ENCODE measurements at places on chromosomes 5 and 9.

GRCh38 chr5:173679909-173680630, 63.6 kb upstream of the BOD1 start:
- no peak for DNase-seq

DNA sequence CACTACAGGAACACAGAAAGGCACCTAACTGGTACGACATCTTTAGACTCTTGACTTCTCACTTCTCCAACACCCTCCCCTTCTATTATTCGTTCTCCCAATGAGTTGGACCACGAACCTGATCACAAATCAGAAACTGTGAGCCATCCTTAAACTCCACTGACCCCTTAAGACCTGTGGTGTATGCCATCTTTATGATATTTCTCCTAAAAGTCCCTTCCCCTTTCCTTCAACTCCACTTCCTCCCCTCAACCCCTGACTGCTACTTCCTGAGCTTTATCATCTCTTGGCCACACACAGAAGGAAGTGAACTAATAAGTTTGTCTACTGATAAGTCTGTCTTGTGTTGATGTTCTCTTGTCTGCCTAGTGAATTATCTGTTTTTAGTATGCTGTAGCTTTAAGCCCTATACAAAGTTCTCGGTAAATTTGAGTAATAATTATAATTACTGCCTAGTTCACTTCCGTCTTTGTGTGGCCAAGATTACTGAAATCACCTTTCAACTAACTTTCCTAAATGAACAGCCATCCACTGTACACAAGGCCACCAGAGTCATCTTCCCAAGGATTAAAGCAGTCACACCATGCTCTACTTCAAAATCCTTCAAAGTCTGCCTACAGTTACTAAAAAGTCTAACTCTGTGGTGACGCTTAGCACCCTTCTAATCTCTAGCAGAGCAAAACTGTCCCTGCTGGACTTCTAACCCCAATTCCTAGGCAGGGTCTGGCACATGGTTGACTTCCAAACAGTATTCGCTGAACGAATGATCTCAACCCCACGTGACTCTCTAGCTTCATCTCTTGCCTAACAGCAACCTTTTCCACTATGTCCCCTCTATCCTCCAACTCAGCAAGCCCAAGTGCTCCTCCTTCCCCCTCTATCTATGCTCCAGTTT, 23.2 kb downstream of the ELOVL7 start:
- DNase-seq: no peak

DNA sequence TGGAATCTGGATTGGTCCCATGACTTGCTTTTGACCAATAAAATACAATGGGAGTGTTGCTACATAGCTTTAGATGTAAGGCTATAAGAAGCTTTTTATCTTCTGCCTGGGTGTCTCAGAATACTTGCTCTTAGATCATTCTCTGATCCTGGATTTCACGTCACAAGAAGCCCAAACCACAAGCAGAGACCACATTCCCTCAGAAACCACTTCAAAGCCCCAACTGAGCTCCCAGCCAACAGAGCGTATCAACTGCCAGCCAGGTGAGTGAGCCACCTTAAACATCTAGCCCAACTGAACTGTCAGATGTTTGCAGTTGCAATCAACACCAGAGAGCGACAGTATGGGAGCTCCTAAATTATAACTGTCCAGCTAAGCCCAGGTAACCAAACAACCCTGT, 687.1 kb downstream of the TLE1 start:
- no peak for DNase-seq

DNA sequence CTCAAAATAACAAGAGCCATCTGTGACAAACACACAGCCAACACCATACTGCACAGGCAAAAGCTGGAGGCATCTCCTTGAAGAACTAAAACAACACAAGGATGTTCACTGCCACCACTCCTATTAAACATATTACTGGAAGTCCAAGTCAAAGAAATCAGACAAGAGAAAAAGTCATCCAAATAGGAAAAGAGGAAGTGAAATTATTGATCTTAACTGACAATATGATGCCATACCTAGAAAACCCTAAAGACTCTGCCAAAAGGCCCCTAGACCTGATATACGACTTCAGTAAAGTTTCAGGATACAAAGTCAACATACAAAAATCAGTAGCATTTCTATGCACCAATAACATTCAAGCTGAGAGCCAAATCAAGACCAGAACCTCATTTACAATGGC, 30.0 kb upstream of the MACIR start:
- no peak for DNase-seq

DNA sequence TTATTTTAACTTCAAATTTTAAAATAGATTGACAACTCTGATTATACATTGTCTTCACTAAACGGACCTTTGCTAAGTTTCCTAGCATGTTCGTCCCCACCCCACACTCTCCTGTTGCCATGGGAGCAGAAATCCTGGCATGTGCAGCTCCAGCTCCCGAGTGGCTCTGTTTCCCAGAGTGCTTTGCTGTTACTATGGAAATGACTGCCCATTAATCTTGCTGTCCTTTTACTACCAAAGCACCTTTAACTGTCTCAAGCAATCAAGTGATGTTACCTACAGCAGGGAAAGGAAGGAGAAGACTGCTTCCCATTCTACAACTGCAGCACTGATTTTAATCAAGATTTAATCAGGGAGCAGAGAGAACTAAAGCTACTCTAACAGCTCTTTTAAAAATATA, 212.0 kb upstream of the KIF2A start:
- DNase-seq: no peak

DNA sequence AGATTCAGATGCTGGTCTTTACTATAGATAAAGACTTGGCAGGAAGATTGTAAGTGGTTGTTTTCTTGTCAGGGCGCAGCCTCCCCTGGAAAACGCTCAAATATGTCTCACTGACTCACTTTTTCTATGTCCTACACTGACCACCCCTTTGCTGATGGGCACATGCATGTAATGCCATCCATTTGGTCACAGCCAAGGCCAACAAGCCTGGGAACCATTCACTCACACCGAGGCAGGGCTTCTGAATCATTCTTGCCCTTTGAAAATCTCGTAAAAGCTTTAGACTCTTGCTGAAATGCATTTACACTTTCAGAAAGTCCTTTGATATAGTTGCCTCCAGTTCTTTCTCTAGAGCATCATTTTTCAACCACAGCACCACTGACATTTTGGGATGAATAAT, 249.4 kb downstream of the ACTL7B start:
- no peak for DNase-seq

DNA sequence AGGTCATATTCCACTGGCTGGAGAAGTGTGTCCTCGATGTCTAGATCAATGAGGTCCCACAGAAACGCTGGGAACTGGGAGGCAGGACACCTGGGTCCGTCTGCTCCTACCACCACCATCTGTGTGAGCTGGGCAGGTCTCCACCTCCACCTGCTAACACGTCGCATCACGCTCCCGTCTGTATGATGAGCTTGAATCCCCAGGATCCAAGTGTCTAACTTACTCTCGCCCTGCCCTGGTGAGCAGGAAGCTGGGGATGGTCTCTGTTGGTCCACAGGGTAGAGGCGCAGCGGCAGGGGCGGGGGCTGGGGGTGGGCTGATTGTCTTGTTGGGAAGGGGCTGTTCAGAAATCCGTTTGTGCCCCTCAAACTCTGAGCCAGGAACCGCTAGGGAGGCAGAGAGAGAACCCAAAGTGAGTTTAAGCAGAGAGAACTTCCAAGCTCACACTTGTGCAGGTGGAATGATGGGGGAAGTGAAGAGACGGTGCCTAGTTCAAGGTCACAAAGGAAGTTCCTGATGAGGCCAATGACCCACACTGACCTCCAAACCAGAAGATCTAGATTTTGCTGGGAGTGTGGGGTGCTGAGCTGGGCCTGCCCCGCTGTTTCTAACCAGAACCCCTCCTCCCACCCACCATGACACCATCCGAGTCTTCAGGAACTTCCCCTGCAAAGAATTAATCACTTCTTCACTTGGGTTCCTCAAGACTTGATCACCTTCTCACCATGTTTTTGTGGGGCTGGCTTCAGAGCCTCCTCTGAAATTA, 21.1 kb downstream of the ORM2 start:
- no peak for DNase-seq

- DNase-seq: no peak
Observed at GRCh38 chr5:143561219-143561618, 157.7 kb upstream of the NR3C1 start.

All from stimulated activated CD8-positive, alpha-beta memory T cell treated with anti-CD3 and anti-CD28 coated beads, Interleukin-4, amount 100 ng/mL, for 1 hour (primary cell).